Right hindlimb (tissue), 1 donor: ENCODE measurements at places on chromosomes 3 and 15.

GRCh38 chr3:101667331-101667730, 9.6 kb downstream of the ZBTB11 start:
- no peak for DNase-seq

DNA sequence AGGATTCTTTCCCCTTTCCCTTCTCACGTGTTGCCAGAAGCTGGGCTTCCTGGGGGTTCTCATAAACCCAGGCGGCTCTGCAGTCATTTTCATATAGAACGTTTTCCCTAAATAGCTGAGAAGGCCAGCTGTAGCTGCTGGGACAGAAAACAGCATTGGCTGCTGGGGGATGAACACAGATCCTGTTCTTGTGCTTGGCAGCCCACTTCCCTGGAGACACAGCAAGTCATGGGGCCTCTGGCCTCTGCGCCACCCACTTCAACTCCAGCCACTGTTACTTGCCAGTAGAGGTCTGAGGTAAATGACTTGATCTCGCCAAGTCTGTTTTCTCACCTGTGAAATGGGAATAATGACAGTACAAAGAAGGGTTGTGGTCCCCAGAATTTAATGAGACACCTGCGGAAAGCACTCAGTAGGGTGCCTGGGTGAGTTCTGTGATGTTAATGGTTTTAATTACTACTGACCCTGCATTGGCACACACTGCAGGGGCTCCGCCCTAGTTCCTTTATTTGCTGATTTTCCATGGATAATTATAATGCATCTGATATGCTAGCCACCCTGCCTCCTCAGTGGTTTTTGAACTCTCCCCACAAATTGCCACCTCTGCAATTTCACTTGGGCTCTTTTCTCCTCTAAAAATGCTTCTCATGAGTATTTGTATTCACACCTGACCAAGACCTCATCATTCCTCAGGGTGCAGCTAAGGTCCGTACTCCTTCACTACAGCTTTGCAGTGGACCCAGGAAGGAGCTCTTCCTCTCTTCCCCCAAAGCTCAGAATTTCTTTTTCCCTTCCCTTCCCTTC, 274.7 kb downstream of the RPLP1 start:
- no peak for DNase-seq

- no peak for DNase-seq
These were observed at the start of gene IL5RA for GRCh38 chr3:3110299-3110630. Gene IL5RA, minus strand, starts transcription at chr3:3110374. Its CDS starts 5,390 bp downstream, at chr3:3104984.

GRCh38 chr3:171813897-171814460, 3.7 kb upstream of the PLD1 start:
- DNase-seq: no peak

DNA sequence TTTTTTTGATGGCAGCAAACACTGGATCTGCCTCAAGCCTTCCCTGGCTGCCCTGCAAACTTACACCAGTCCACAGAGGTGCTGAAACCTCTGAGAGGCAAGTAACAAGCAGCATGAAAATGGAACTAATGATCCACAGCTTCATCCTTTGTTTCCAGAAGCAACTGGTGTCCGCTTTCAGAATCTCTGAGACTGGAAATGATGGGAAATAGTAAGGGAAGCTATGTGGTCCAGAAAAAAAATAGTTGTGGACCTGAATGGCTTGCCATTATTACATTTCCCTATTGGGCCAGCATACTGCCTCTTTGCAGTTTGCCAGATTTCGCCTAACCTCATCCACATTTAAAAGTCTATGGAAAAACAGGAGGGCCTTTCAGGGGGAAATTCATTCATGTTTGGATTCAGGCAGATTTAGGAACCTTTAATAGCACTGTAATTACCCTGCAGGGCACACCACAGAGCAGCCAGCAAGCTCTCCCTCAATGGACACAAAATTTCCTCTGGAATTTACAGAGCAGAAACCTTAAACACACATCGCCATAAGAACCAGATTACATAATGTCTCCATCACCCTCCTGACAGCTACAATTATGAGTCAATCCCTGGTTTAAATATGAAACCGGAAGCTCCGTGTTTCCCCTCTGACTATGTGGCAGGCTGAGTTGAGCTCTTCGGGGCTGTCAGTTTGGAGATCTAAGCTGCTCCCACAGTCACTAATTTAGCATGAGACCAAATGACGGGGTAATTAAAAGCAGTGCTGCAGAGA, 134.4 kb downstream of the TMCO5A start:
- peak; percentile 67 for DNase-seq
